NCI-H774 (cell line): ENCODE measurements at places on chromosomes 16 and 17.

DNA sequence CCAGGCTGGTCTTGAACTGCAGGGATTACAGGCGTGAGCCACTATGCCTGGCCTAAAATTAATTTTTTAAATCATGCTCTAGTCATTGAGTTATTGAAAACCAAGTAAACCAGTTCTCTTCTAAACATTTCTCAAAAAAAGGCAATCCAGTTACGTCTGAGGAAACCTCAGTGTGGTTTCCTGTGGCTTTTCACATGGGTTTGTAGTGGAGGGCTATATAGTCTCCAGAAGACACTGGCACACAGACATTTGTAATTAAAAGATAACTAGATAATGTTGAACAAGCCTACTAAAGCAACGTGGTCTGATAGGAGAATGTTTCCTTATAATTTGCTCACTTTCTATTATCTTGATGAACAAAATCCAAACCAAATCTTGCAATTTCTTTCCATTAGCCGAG, 5.2 kb upstream of the TOB1 start:
- DNase-seq, result no peak

DNA sequence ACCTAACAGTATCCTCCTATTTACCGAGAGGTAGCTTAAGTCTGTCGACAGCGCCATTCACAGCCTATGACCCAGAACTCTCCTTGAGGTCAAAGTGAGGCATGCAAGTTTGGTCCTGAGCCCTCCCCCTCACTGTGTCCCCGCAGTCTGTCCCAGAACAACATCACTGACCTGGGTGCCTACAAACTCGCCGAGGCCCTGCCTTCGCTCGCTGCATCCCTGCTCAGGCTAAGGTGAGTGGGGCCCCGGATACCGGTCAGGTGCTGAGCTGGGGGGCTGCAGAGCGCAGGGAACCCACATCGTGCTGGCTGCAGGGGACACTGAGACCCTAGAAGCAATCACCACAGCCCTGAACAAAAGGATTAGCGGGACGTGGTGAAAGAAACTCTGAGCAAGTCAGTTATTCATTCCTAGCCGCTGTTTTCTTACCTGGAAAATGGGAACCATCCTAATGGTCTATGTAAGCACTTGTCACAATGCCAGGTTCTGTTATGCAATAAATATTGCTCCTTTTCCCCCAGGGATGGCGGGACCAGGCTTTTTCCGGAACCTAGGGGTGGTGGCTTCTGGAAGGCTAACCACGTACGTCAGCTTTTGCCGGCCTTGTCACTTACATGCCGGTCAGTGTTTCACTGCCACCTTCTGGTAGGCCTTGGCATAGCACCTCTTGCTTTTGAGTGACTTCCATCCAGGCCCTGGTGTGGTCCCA, 23.8 kb downstream of the DEXI start:
- DNase-seq, result peak; percentile 79

- peak; percentile 41 for DNase-seq
Observed at GRCh38 chr16:287298-287811, 4.4 kb downstream of the PDIA2 start.

- DNase-seq, result no peak
Observed at GRCh38 chr17:30091771-30092170, 24.8 kb upstream of the NSRP1 start.

DNA sequence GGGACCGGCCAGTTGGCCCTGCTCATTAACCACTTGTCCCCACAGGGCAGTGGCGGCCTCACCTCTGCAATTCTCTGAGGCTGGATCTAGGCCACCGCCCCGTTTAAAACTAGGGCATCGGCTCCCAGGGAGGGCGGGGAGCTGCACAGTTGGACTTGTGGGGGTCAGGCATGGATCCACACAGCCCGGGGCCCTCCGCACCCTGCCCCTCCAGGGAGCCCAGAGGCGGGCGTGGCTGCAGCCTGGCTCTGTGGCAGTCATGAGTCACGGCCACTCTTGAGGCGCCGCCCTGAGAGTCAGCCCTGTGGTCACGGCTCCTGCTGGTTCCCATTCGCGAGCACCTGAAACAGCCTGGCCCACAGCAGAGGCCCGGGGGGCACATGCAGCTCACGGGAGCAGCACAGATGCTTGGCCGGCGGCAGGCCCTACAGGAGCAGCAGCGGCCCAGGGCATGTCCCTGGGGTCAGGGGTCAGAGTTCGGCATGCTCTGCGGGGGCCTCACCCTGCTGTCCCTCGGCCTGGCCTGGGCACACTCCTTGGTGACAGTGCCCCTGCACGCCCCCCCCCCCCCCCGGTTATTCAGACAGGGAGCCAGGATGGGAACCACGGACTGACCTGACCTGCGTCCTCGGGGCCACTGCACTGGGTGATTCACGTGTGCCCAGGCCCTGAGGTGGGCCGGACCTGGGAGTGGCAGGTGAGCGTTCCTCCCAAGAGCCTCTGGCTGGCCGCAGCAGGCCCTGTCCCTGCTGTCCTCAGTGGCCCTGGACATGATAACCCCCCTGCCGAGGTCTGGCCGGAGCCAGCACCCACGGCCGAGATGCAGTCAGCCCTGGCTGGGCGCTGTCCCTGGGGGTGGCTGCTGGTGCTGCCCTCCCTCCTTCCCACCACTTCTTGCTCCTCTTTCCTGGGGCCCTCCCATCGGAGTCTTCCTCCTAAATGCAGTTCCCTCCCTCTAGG, 8.2 kb downstream of the CAPN15 start:
- no peak for DNase-seq

GRCh38 chr17:2595716-2596115, 2.3 kb downstream of the PAFAH1B1 start:
- DNase-seq, result no peak

- no peak for DNase-seq
Observed at GRCh38 chr16:52547834-52548215, 882 bp upstream of the TOX3 start.

GRCh38 chr17:2146132-2146871, 91.4 kb downstream of the HIC1 start:
- no peak for DNase-seq

DNA sequence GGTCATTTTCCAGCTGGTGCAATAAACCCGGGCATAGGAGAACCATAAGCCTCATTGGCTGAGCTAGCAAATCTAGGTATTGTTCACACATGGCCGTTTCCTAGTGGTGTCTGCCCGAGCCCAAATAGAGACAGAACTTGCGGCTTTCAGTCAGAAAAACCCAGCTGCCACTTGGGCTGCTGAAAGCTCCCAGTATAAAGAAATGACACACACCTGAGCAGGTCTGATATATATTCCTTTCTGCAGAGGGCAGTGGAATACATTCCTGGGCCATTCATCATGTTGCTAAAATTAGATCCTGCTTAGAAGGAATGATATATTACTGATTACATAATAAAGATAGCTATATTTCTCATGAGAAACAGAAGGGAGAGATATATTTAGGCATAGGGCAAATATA, 83.9 kb upstream of the IRX5 start:
- DNase-seq, result no peak

DNA sequence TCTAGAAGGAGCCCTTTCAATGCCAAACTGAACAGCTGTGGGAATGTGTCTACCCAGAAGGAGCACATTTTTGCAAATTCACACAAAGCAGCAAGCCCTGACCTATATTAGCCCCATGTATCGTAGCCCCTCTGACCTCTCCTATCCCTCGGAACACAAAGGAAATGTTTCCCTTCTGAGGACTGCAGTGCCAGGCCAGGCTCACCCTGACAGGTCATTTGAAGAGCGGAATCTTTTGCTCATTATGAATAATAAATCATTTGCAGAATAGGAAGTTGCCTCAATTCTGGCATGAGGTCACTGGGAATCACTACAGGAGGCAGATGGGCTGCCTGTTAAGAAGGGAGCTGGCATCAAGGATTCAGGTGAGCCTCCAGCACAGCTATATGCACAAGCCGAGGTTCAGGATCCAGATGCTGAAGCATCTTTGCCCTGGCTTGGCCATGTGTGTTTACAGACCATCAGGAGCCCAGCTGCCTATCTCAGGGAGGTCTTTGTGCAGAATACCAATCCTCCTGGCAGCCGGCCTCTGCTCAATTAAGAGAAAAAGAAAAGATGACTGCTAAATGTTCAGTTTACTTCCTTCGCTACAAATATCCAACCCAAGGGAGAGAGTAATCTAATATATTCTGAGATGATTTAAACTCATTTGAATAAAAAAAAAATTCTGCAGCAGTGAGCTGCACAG, 119.4 kb downstream of the USP31 start:
- DNase-seq, result no peak

DNA sequence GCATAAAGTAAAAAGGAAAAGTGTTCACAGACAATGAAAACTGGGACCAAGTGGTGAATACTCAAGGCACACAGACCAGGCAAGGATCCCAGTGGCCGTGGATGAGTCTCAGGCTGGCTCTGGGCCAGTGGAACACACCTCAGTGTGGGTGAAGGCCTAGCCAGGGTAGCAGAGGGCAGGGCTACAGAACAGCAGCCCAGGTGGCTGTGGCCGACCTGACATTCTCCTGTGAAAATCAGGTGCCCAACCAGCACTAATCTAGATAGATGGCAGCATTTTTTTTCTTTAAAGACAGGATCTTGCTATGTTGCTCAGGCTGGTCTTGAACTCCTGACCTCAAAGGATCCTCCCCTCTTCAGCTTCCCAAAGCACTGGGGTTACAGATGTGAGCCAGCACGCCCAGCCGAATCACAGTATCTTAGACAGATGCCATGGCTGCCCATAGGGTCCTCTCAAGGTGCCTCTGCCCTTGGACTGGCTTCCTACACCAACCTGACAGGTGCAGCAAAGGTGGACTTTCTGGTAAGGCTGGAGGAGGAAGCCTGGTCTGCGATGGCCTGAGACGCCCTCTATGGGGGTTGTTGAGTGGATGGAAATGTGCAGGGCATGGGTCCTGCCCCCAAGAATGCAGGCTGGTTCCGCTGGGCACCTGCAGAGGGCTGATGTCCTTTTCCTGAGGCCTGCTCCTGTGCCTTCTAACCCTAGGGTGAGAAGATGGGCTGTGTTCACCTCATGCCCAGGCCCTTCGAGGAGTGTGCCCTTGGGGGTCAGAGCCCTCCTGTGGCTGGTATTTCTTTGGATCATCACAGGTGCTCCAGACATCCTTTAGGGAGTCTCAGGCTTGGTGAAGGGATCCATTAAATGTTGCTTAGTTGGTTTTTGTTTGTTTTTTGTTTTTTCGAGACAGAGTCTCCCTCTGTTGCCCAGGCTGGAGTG, 3.8 kb upstream of the P4HB start:
- no peak for DNase-seq

DNA sequence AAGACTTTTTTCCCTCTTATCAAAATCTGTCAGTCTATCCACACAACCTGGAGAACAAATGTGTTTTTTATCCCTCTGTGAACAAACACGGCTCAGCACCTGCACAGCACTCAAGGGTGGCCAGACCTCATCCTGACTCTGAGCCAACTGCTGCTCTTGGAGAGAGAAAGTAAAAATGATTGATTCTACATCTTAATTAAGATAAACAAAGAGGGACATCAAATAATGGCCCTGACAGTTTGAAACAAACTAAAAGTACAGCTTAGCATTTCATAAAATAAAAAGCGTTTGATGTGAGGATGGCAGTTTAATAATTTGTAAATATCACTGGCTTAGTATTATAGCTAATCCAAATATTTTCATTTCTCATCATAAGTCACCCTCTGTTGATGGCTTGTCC, 106.2 kb downstream of the SNX11 start:
- DNase-seq, result peak; percentile 88

GRCh38 chr16:3009568-3010390, 2.9 kb upstream of the CLDN9 start:
- DNase-seq, result no peak

DNA sequence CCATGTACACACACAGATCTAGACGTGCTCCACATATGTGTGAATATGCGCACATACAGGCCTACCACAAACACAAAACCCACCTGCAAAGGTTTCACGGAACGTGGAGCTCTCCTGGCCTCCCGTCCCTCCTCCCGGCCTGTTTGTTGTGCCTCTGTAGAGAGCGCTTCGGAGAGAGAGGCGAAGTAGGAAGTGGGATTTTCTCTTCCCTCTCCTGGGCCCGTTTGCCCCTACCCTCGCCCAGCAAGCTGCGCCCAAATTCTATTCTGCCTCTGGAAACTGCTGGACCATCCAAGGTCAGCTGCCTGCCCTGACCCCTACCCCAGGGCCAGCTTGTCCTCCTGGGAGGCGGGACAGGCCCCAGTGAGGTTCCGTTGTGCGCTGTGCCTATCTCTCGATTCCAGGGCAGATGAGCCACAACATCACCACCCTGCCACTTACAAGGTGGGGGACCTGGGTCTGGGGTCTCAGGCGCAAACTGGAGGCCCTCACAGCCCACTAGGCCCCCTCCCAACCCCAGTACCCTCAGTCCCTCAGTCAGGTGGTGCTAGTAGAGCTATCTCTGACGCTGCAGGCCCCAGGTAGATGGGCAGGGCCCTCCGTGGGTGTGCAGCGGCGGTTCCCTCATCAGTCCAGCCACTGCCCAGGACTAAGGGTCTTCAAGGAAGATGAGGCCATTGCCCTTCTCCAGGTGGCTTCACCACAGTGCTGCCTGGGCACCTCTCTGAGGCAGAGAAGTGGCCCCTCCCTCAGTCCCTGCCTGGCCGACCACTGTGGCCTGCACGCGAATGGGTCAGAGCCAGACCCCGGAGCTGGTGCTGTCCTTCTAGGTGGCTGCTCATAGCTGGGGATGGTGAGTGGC, 54.2 kb downstream of the BEAN1 start:
- no peak for DNase-seq

DNA sequence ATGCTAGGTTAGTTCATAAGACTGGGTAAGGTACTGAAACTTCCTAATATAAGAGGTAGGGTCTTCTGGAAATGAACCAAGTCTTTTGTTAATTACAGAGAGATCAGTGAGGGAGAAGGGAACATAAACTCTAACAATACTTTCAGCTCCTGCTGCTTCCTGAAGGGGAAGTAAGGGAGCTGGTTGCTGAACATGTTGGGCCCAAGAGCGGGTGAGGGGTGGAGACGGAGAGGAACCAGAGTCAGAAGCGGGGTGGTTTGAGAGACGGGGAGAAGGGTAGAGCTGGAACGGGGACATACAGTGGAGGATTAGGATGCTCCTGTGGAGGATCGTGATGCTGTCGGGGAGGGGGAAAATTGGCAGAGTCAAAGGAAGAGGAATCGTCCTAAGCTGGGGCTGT, 11.5 kb upstream of the ZNF747 start:
- no peak for DNase-seq

DNA sequence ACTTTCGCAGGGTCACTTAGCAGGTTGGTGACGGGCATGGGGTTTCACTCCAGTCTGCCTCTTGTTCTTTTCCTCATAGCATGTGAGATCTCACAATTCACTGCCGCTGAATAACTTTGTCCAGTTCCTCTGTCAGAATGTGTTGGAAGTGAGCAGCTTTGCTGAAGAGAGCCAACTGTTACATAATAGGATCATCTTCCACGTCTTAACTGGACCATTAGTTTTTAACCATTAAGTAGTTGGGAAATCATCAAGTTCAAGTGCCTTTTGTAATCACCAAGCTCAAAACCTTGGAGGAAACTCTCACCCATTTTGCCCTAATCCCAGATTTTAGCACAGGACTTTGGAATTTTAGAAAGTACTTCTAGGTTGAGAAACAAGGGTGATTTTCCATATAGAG, 290.6 kb downstream of the WWOX start:
- DNase-seq, result no peak

GRCh38 chr17:83106913-83107655, 27.7 kb downstream of the METRNL start:
- no peak for DNase-seq
